ENCODE measurements at places on chromosomes 7 and 10. TPM values are rescaled to one million over a fixed set of nuclear protein-coding genes. Genes with fewer than 3 reads are reported as not detected.

ATG9B gene
- 0.29 TPM for total RNA-seq

GRCh38 chr7:142425281-142425680 lies 167.4 kb upstream of the PRSS58 start:
- H3K4me1 ChIP-seq: no peaks in the 10 kb centered on the region
- no peak overlapping the region for H3K4me3 ChIP-seq
- peaks cover 25% of the 10 kb centered on the region for H3K27me3 ChIP-seq
- DNase-seq: no peak
- H3K27ac ChIP-seq: no peak overlapping the region
- no peaks in the 10 kb centered on the region for H3K36me3 ChIP-seq

- H3K4me1 ChIP-seq: peaks cover 6% of the 10 kb centered on the region
- H3K36me3 ChIP-seq: peaks cover 4% of the 10 kb centered on the region
- H3K27ac ChIP-seq: no peak overlapping the region
- no peaks in the 10 kb centered on the region for H3K27me3 ChIP-seq
- no peak overlapping the region for H3K4me3 ChIP-seq
- no peak for DNase-seq
Observed at GRCh38 chr7:149868623-149869290, 5.0 kb upstream of the ATP6V0E2 start.

GRCh38 chr10:73937333-73938043 lies 26.6 kb downstream of the PLAU start:
- DNase-seq: peak; percentile 13
- H3K36me3 ChIP-seq: no peaks in the 10 kb centered on the region
- no peaks in the 10 kb centered on the region for H3K27me3 ChIP-seq
- H3K27ac ChIP-seq: peak overlapping the region; percentile 93
- peaks cover 34% of the 10 kb centered on the region for H3K4me1 ChIP-seq

DNA sequence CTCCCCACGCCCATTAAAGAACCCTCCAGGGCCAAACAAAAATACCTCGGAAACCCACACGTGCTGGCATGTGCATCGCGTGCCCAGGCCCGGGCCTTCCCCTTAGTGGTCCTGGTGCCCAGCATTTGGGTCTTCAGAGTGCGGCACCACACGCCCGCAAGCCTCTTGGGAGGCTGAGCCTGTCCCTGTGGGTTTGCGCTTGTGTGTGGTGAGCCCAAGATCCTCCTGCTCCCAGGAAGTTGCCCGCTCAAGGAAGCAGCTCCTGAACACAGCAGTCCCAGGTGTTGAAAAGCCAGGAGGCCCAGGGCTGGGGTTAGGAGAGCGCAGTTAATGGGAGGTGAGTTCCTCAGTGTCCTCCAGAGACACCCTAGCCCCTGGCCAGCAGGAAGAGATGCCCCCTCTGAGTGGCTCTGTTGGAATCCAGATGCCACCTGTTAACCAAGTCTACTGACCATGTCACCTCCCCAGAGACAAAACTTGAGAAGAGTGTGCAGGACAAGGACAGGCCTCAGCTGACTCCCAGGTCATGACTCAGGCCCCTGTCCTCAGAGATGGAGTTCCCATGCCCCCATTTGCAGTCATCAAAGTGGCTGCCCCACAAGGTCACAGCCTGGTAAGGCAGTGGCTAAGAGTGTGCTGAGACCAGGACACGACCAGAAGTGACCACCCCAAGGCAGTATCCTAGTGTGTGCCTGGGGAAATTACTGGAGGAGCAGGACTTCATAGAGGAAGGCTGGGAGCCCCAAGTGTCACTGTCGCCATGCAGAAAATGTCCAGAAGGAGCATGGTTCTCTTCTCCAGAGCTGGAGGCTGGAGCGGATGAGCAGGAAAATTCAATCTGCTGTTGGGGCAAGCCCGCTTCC lies 5.2 kb downstream of the FZD9 start:
- H3K4me1 ChIP-seq: no peaks in the 10 kb centered on the region

- no peaks in the 10 kb centered on the region for H3K36me3 ChIP-seq
- no peaks in the 10 kb centered on the region for H3K27me3 ChIP-seq
- no peak overlapping the region for H3K27ac ChIP-seq
- no peak for DNase-seq
- no peak overlapping the region for H3K4me3 ChIP-seq
Observed at GRCh38 chr10:104577861-104578521, 63.1 kb upstream of the SORCS3 start.

DNA sequence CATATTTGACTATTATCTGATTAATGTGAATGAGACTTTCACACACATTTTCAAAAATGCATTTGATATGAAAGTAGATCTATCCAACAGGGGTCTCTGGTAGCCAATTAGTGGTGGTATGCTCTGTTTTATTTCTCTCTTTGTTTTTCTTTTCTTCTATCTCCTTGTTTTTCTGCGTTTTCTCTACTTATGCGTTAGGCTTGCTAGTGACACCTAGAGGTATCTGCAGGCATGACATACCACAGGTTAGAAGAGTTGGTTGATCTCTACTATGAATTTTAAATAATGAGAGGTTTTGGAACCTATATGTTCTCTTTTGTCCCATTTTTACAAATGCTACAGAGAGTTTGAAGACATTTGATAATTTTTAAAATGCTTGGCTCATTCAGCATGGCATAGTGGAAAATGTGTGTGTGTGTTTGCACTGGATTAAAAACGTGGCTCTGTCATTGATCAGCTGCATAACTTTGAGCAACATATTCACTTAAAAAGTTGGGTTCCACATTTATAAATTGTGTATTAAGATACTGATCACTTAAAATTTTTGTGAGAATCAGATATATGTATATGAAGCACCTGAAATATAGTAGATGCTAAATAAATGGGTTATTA lies 28.1 kb upstream of the PLXDC2 start:
- DNase-seq: peak; percentile 64
- H3K4me1 ChIP-seq: peaks cover 23% of the 10 kb centered on the region
- H3K27me3 ChIP-seq: no peaks in the 10 kb centered on the region
- H3K4me3 ChIP-seq: no peak overlapping the region

SORCS1 gene
- total RNA-seq: 0.54 TPM

DNA sequence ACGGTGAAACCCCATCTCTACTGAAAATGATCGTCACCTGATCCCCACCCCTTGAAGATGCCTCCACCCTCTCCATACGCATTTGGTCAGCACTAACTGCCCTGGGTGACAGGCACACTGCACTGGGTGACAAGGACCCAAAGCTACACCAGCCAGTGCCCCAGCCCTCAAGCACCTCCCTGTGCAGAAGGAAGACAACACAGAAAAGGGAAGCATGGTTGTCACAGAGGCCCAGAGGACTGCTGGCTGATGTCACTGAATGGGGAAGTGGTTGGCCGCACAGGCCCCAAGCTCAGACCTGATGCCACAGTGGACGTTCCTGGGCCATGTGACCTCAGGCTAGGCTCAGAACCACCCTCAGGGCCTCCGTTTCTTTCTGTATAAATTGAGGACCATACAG lies 4.2 kb upstream of the PILRA start:
- H3K36me3 ChIP-seq: peaks cover 7% of the 10 kb centered on the region
- H3K27me3 ChIP-seq: no peaks in the 10 kb centered on the region
- no peaks in the 10 kb centered on the region for H3K4me1 ChIP-seq
- no peak overlapping the region for H3K27ac ChIP-seq
- no peak overlapping the region for H3K4me3 ChIP-seq

LRRC17 gene
- total RNA-seq: 0.21 TPM

- peaks cover 25% of the 10 kb centered on the region for H3K36me3 ChIP-seq
- H3K27me3 ChIP-seq: no peaks in the 10 kb centered on the region
- no peak overlapping the region for H3K4me3 ChIP-seq
- peak overlapping the region; percentile 92 for H3K27ac ChIP-seq
Observed at GRCh38 chr10:15123749-15124184, 26.6 kb downstream of the RPP38 start.

DNA sequence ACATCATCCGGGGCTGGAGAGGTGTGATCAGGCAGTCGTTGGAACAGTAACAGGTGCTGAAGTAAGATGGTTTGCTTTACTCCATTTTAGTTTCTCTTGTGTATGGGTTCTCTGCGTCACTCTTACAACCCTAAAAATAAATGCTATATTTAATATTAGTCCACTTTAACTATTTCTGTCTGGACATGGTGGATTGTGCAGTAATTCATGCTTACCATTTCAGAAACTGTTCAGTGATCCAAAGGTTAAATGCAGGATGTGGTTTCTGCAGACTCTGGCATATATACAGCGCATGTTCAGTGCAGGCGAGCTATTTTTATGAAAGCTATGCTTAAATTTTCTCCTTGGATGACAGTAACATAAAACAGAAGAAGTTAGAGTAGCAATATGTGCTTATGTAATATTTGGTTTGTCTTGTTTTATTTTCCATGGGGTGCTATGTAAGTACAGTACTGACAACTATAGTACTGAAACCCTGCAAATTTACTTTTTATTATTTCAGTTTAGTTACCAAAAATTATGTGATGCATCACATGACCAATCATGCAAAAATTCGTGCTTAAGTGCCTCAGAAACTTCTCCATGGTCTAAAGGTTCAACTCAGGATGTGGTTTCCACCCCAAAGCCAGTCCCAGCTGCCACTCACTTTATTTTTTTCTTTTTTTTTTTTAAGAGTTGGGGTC lies 46.6 kb upstream of the GRID1 start:
- H3K27ac ChIP-seq: no peak overlapping the region
- no peaks in the 10 kb centered on the region for H3K36me3 ChIP-seq
- peaks cover 14% of the 10 kb centered on the region for H3K27me3 ChIP-seq
- no peak for DNase-seq

SHTN1 gene
- 39.2 TPM for total RNA-seq

DNA sequence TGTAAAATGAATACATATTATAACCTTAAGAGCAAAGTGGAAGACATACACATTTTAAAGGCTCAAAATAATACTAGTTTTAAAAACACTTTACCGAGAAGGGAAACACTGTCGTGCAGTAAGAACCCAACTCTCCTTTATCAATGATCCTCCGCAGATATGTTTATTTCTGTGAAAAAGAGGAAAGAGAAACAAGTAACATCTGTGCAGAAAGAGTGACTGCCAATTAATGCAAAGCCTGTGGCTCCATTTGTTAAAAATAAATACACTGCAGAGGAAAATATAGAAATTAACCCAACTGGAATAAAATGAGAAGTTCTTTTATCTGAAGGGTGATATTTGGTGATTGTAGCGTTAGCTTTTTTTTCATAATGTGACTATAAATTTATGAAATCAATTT lies 62.7 kb downstream of the HGF start:
- no peak for DNase-seq
- H3K36me3 ChIP-seq: no peaks in the 10 kb centered on the region
- no peaks in the 10 kb centered on the region for H3K27me3 ChIP-seq
- no peaks in the 10 kb centered on the region for H3K4me1 ChIP-seq

UTF1 gene
- total RNA-seq: not detected

GRCh38 chr10:18303851-18304801 lies 163.9 kb downstream of the CACNB2 start:
- H3K4me1 ChIP-seq: peaks cover 5% of the 10 kb centered on the region
- H3K4me3 ChIP-seq: no peak overlapping the region
- no peak for DNase-seq
- no peak overlapping the region for H3K27ac ChIP-seq
- H3K36me3 ChIP-seq: no peaks in the 10 kb centered on the region

CHST3 gene
- total RNA-seq: 29.3 TPM

- no peak overlapping the region for H3K27ac ChIP-seq
- H3K36me3 ChIP-seq: no peaks in the 10 kb centered on the region
- peaks cover 11% of the 10 kb centered on the region for H3K27me3 ChIP-seq
- peaks cover 19% of the 10 kb centered on the region for H3K4me1 ChIP-seq
Observed at GRCh38 chr10:522350-522749, 167.1 kb downstream of the DIP2C start.

RBM20 gene
- not detected for total RNA-seq

FAM25G gene
- total RNA-seq: not detected

DNA sequence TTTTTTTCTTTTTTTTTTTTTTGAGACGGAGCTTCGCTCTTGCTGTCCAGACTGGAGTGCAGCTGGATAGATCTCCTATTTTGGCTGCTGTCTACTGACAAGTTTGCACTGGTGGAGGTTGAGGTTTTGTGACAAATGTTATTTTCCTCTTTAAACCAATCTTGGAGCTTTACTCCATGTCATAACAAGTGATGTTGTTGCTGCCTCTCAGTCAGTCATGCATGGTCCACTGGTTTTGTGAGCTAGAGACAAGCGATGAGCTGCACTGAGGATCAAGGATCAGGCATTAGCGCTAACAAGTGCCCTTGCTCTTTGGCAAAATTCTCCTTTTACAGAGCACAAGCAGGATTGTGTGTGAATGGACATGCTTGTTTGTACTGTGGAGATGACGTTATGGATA lies 805 bp upstream of the WDFY4 start:
- no peak overlapping the region for H3K27ac ChIP-seq
- H3K4me1 ChIP-seq: no peaks in the 10 kb centered on the region
- peaks cover 31% of the 10 kb centered on the region for H3K27me3 ChIP-seq
- H3K4me3 ChIP-seq: no peak overlapping the region
- no peaks in the 10 kb centered on the region for H3K36me3 ChIP-seq
- no peak for DNase-seq

GRCh38 chr10:44807451-44807850 lies 103.7 kb upstream of the TMEM72 start:
- H3K36me3 ChIP-seq: no peaks in the 10 kb centered on the region
- no peak overlapping the region for H3K27ac ChIP-seq
- peaks cover 13% of the 10 kb centered on the region for H3K27me3 ChIP-seq
- no peak for DNase-seq
- H3K4me3 ChIP-seq: no peak overlapping the region
- H3K4me1 ChIP-seq: peaks cover 7% of the 10 kb centered on the region

DNA sequence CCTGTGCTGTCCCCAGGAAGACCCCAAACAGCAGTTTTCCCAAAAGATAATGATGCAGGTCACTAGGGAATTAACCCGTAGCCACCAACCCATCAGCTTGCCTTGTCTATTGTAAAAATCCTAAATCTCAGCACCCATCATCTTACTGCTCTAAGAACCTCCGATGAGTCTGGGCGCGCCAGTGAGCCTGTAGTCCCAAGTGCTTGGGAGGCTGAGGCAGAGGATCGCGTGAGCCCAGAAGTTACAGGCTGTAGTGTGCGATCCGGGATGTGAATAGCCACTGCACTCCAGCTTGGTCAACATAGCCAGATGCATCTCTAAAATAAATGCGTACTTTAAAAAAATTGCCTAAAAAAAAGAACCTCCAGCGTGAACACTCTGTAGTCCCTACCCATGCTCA lies 951 bp downstream of the AS3MT start:
- DNase-seq: no peak
- H3K4me1 ChIP-seq: no peaks in the 10 kb centered on the region
- H3K36me3 ChIP-seq: peaks cover 10% of the 10 kb centered on the region
- no peak overlapping the region for H3K4me3 ChIP-seq
- H3K27me3 ChIP-seq: no peaks in the 10 kb centered on the region

GRCh38 chr7:69640925-69641594 lies 42.8 kb downstream of the AUTS2 start:
- no peak overlapping the region for H3K4me3 ChIP-seq
- no peak for DNase-seq
- no peaks in the 10 kb centered on the region for H3K27me3 ChIP-seq
- no peak overlapping the region for H3K27ac ChIP-seq

- no peaks in the 10 kb centered on the region for H3K36me3 ChIP-seq
- peaks cover 20% of the 10 kb centered on the region for H3K27me3 ChIP-seq
- peak; percentile 9 for DNase-seq
- no peak overlapping the region for H3K4me3 ChIP-seq
Observed at GRCh38 chr7:154832557-154833138, 170.3 kb downstream of the PAXIP1 start.

DNA sequence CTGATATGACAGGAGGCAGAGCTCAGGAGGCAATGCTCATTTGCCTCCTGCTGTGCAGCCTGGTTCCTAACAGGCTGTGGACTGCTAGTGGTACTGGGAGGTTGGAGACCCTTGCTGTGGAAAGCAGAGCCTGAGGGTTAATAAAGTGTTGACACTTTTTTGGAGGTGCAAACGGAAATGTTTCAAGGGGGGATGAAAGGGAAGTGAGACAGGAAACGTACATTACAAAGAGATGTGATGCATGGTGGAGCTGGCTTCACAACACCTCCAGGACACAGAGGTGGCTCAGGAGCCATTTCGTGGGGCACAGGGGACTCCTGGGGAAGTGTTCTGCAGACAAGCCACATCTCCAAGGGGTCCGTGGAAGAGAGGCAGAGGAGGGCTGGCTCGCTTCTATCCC lies 137.6 kb upstream of the SVIL start:
- no peak for DNase-seq
- H3K4me1 ChIP-seq: peaks cover 4% of the 10 kb centered on the region
- no peak overlapping the region for H3K4me3 ChIP-seq

Data from MCF 10A (cell line).